Activated T-cell treated with anti-CD3 and anti-CD28 coated beads, Interleukin-2, amount 50 U/mL, for 72 hours (primary cell): ENCODE measurements at places on chromosomes 1 and 21. TPM values are rescaled to one million over a fixed set of nuclear protein-coding genes. Genes with fewer than 3 reads are reported as not detected.

Gene SOX13
- 3.9 TPM for total RNA-seq

Gene CHD5
- 0.16 TPM for total RNA-seq

Gene GNG12
- 0.32 TPM for total RNA-seq

Gene HUNK
- 0.35 TPM for total RNA-seq

Gene TMPRSS15
- total RNA-seq: not detected

DNA sequence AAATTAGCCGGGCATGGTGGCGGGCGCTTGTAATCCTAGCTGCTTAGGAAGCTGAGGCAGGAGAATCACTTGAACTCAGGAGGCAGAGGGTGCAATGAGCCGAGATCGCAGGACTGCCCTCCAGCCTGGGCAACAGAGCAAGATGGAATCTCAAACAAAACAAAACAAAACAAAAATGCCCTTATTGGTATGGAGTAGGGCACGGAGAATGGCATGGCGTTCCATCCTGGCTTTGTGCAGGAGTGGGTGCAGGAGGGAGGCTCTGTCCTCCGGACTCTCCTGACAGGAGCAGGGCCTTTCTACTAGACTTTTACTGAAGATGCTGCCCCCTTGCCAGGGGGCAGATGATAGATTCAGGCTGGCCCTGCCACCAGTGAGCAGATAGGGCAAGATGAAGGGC is 1.0 kb downstream of the TMEM61 start:
- no peaks in the 10 kb centered on the region for H3K4me1 ChIP-seq
- no peak for DNase-seq
- H3K36me3 ChIP-seq: no peaks in the 10 kb centered on the region
- peaks cover 26% of the 10 kb centered on the region for H3K27me3 ChIP-seq

- H3K36me3 ChIP-seq: no peaks in the 10 kb centered on the region
- H3K4me1 ChIP-seq: no peaks in the 10 kb centered on the region
- no peak for DNase-seq
- H3K4me3 ChIP-seq: no peak overlapping the region
- H3K27me3 ChIP-seq: peaks cover 5% of the 10 kb centered on the region
These were observed 6.1 kb upstream of the KRTAP23-1 start for GRCh38 chr21:30354308-30355005.

DNA sequence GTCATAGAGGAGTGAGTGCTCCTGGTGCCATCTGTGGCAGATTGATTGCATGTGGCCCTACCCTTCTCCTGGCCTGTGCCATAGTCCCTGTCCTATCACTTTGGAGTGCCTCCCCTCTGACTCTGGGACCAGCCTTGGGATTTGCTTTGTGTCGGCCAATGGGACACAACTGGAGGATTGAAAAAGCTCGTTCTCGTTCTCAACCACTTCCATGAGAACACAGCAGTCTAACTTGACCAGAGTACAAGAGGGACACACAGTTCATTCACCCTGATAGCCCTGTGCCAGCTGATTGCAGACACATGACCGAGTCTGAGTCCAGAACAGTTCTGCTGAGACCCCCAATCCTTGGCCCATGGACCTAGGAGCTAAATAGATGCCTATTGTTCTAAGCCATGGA is 47.8 kb downstream of the C1orf198 start:
- H3K36me3 ChIP-seq: no peaks in the 10 kb centered on the region
- no peaks in the 10 kb centered on the region for H3K4me1 ChIP-seq
- peaks cover 26% of the 10 kb centered on the region for H3K27me3 ChIP-seq
- DNase-seq: no peak
- no peak overlapping the region for H3K27ac ChIP-seq

DNA sequence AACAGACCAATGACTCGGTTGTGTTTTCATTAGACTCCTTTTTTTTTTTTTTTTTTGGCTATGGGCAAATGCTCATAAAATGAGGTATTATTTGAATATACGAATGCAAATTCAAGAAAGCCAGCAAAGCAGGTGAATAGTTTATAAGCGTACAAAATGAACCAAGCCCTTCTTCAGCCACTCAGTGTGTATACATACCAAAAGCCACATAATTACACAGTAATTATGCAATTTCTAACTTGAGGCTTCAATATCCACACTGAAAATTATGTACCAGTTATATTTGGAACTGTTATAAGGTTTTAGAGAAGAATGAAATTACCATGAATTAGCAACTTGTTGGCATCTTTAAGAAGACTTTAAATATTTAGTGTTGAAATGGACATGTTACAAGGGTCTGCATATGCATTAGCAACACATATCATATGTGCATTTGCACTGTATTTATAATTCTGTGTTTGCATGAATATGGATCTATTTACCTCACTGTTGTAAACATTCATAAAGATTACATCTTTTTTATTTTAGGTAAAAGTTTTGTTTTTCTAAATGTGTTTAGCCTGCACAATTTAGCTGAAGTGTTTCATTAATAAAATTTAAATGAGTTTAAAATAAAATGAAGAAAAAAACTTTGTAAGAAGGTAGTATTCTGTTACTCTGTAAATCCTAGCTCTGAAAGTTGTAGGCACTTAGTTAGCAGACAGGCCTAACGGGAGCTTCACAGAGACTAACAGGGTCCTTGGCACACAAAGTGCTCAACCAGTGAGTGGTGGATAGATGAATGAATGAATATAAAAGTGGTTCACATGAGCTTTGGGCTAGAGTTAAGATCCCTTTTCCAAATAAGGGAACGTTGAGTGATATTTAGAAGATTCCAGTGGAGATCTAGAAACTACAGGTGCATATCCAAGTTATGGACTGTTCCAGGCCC is 241.0 kb upstream of the NFIA start:
- no peaks in the 10 kb centered on the region for H3K36me3 ChIP-seq
- no peaks in the 10 kb centered on the region for H3K27me3 ChIP-seq
- no peaks in the 10 kb centered on the region for H3K4me1 ChIP-seq
- H3K27ac ChIP-seq: no peak overlapping the region

GRCh38 chr1:212554401-212554800 is 54.2 kb upstream of the ATF3 start:
- DNase-seq: no peak
- peaks cover 5% of the 10 kb centered on the region for H3K36me3 ChIP-seq
- H3K27ac ChIP-seq: no peak overlapping the region
- H3K27me3 ChIP-seq: peaks cover 33% of the 10 kb centered on the region

- H3K27ac ChIP-seq: no peak overlapping the region
- no peaks in the 10 kb centered on the region for H3K27me3 ChIP-seq
- no peak for DNase-seq
- peaks cover 7% of the 10 kb centered on the region for H3K4me1 ChIP-seq
- H3K4me3 ChIP-seq: no peak overlapping the region
These were observed 255.8 kb upstream of the CACYBP start for GRCh38 chr1:174743654-174744561.

DNA sequence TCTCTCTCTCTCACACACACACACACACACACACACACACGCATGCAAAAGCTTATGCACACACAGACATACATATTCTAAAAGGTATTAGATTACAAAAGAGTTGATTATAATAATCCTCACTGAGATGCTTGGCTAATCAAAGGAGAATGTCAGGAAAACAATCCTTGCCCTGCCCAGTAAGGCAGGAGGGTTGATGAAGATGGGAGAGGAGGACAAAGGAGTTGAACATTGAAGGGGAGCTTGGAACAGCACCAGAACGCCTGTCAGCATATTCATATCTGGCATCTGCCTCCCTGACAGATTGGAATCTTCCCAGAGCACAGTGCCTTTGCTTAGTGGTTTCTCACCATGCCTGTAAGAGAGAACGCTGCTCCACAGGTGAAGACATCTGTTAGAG is 68.6 kb upstream of the PALMD start:
- DNase-seq: no peak
- no peak overlapping the region for H3K27ac ChIP-seq
- no peak overlapping the region for H3K4me3 ChIP-seq
- no peaks in the 10 kb centered on the region for H3K27me3 ChIP-seq

GRCh38 chr21:23475281-23476219 is 2131.7 kb downstream of the MRPL39 start:
- H3K27me3 ChIP-seq: no peaks in the 10 kb centered on the region
- no peak overlapping the region for H3K27ac ChIP-seq
- no peak overlapping the region for H3K4me3 ChIP-seq
- H3K36me3 ChIP-seq: no peaks in the 10 kb centered on the region

DNA sequence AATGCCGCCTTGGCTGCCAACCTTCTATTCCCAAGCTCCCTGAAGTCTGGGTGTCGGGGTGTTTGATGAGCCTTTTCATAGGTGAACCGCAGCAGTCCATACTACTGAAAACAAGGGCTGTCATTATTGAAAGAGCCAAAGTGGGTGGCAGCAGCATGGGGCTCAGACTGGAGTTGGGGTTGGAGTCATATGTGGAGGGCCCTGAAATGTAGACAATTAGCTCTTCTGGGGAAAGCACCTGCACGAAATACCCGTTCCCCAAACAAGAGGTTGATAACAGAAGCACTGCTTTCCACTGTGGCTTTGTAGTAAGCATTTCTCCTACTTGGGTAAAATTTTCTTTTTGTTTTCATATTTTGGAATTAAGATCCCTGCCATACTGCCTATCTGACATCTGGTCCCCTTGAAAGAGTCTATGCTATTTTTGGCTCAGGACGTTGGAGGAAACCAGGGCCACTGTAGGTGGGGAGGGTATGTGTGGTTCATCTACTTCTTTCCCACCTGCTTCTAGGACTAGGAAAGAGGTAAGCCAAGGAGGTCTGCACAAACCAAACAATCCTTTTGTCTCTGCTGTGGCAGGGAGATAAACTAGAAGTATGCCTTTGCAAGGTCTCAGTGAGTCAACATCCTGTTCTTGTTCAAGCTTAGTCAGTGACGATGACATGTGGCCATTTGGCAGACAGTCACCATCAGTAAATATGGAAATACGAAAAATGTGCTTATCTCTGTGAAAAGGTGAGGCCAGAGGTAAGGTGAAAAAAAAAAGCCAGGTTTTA is 197.0 kb upstream of the UBE2U start:
- peak overlapping the region; percentile 33 for H3K4me3 ChIP-seq
- peaks cover 4% of the 10 kb centered on the region for H3K36me3 ChIP-seq
- peaks cover 12% of the 10 kb centered on the region for H3K4me1 ChIP-seq
- peak; percentile 4 for DNase-seq
- H3K27ac ChIP-seq: no peak overlapping the region

- H3K27me3 ChIP-seq: peaks cover 14% of the 10 kb centered on the region
- H3K36me3 ChIP-seq: no peaks in the 10 kb centered on the region
- no peak for DNase-seq
- H3K4me1 ChIP-seq: no peaks in the 10 kb centered on the region
- no peak overlapping the region for H3K27ac ChIP-seq
- no peak overlapping the region for H3K4me3 ChIP-seq
These were observed 99.1 kb upstream of the CTTNBP2NL start for GRCh38 chr1:112296908-112297307.

- H3K4me3 ChIP-seq: no peak overlapping the region
- no peak for DNase-seq
- no peak overlapping the region for H3K27ac ChIP-seq
- no peaks in the 10 kb centered on the region for H3K4me1 ChIP-seq
- no peaks in the 10 kb centered on the region for H3K36me3 ChIP-seq
These were observed 4.8 kb upstream of the FCRLA start for GRCh38 chr1:161702250-161702649.

DNA sequence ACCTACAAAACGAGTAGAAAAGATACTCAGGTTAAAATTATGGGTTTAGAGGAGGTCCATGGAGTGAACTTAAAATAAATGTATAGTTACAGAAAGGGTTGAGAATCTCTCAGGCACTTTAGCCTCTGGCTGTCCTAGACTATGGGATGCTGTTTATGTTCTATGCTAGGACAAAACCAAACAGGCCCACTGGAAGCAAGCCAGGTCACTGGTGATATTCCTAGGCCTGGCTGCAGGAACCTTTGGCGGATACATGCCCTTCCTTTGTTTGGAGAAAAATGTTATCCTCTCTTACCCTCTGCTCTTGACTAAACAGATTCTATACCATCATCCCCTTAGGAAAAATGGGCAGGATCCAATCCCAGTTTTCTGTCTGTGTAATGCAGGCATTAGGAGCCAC is 90.7 kb upstream of the DUSP10 start:
- H3K27ac ChIP-seq: no peak overlapping the region
- H3K4me3 ChIP-seq: no peak overlapping the region
- peaks cover 2% of the 10 kb centered on the region for H3K36me3 ChIP-seq
- peaks cover 56% of the 10 kb centered on the region for H3K4me1 ChIP-seq
- no peak for DNase-seq
